OCI-LY7 (cell line): ENCODE measurements at places on chromosomes 11 and 22.

GRCh38 chr11:14190992-14191778, 167.8 kb downstream of the RRAS2 start:
- no peak for DNase-seq

DNA sequence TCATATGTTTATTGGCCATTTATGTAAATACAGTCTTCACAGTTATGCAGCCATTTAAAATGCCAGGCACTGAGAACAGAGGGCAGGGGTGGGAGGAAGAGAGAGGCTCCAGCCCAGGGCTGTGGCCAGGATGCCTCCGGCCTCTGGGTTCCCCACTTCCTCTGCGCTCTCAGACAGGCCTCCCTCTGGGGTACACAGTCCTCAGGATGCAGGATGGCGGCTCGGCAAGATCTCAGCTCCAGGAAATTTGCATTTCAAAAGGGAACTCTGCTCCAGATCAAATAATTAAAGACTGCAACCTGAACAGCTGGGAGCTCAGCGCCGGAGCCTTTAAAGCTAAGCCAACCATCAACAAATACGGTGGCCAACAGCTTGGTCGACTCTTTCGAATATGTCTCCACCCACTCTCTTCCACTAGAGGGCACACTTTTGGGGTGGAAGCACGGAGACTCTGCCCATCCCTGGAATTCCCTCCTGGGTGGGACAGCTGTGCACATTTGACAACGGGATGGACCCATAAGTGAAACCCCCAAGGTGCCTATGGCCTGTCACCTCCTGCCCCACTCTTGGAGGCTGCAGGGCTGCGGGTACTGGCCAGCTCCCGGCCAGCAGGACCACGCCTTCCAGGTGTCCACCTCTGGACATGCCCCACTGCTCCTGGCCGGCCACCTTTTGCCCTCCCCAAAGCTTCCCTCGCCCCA, 1044.7 kb downstream of the BRD1 start:
- DNase-seq, result peak; percentile 24

DNA sequence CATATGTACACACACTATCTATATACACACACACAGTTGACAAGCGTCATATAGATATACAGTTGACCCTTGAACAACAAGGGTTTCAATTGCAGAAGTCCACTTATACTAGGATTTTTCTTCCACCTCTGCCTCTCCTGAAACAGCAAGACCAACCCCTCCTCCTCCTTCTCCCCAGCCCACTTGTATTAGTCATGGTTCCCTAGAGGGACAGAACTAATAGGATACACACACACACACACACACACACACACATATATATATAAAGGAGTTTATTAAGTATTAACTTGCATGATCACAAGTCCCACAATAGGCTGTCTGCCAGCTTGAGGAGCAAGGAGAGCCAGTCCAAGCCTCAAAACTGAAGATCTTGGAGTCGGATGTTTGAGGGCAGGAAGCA, 92.9 kb downstream of the DHCR7 start:
- no peak for DNase-seq

- no peak for DNase-seq
These were observed 12.5 kb downstream of the FLRT1 start for GRCh38 chr11:64048042-64048854.

DNA sequence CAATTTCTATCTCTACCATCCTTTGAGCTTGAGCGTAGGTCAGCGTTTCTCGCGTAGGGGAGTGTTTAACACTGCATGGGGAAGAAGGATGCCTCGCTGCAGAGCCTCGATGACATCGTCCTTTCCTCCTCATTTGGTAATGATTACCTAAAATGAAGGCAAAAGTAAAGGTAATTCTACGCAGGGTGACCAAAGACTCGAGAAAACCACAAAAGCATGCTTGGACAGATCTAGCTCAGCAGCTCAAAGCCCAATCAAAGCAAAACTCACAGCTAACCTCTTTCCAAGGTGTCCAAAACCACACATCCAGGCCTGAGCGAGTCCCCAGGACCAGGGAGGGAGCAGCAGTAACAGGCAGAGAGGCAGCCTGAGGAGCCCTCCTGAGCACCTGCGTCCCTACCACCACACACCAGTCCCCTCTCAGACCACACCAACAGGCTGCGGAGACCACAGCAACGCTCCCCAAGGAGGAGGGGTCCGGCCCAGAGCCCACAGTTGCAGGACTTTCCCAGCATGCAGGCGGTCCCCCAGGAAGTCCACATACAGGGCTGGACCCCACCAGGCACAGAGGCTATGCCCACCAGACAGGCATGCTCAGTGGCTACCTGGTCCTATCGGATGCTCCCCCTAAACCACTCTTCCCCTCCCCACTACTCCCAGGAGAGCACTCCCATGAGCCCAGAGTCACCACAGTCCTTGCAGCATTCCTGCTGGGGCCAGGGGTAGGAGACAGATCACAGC, 3.3 kb downstream of the BRD1 start:
- no peak for DNase-seq

DNA sequence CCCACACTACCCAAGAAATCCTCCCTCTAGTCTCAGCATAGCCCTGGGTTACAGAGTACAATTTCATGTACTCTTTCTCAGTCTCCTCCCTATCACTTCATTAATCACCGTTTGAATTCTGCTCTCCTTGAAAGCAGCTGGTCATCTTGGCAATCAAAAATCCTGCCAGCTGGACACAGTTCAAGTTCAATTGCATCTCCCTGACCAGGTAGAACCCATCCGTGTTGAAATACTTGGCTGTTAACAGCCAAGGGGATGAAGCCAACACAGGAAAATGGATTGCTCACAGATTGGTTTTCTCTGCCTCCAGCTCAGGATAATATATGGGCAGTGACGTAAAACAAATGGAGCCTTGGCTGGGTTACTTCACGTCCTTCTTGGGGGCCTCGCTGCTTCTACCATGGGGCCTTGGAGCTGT, 55.1 kb upstream of the GRK3 start:
- DNase-seq, result no peak
